D341Med (cell line): ENCODE measurements at places on chromosomes 11 and 22.
A peak's percentile ranks its signal among the peaks of the same experiment; 100 is the strongest.

GRCh38 chr11:120675171-120675570, 163.6 kb downstream of the GRIK4 start:
- DNase-seq, result no peak

DNA sequence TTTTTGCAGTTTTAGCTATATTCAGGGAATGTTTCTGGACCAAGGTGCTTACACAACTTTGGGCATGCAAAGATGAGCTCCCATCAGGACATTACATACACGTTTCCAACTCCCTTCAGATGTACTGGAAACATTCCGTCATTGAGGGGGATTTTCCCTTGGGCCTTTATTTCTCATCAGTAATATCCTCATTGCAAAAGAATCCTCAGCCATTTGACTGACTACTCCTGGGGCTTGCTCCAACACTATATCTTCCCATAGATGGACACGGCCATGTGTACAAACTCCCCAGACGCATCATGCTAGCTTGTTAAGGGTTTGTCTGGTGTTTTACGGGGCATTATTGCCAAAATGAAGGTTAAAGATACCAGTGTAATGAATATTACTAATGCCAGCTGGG, 59.3 kb upstream of the NUP160 start:
- no peak for DNase-seq

- no peak for DNase-seq
Observed at GRCh38 chr11:2393111-2393868, 7.3 kb upstream of the TSSC4 start.

GRCh38 chr11:66950112-66950535, 8.1 kb downstream of the PC start:
- DNase-seq, result no peak

GRCh38 chr22:32528984-32529982, 54.7 kb downstream of the FBXO7 start:
- peak; percentile 86 for DNase-seq
